ENCODE measurements at places on chromosomes 11 and 22. TPM values are rescaled to one million over a fixed set of nuclear protein-coding genes. Genes with fewer than 3 reads are reported as not detected.
A peak's percentile ranks its signal among the peaks of the same experiment; 100 is the strongest.

Gene TREH
- polyA plus RNA-seq: 0.17 TPM

GRCh38 chr11:110311783-110312579 is 15.6 kb upstream of the RDX start:
- no peaks in the 10 kb centered on the region for H3K4me1 ChIP-seq
- no peak for DNase-seq
- H3K27me3 ChIP-seq: no peaks in the 10 kb centered on the region
- H3K36me3 ChIP-seq: no peaks in the 10 kb centered on the region

DNA sequence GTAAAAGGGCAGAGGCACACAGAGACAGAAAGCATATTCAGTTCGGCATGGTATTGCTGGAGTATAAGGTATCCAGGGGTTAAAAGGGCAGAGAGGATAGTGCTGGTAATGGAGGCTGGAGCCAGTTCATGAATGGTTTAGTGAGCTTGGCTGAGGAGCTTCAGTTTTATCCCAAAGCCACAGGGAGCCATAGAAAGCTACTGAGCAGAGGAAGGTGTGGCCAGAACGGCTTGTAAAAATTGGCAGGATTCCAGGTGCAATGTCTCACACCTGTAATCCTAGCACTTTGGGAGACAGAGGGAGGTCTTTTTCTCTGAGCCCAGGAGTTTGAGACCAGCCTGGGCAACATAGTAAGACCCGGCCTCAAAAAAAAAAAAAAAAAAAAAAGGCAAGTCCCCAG is 186.1 kb downstream of the MYO18B start:
- H3K27ac ChIP-seq: no peak overlapping the region
- H3K27me3 ChIP-seq: no peaks in the 10 kb centered on the region
- H3K36me3 ChIP-seq: no peaks in the 10 kb centered on the region
- H3K4me1 ChIP-seq: no peaks in the 10 kb centered on the region

Gene HTR3A
- polyA plus RNA-seq: not detected

- no peak for DNase-seq
- no peaks in the 10 kb centered on the region for H3K27me3 ChIP-seq
- H3K36me3 ChIP-seq: no peaks in the 10 kb centered on the region
- H3K27ac ChIP-seq: no peak overlapping the region
- no peaks in the 10 kb centered on the region for H3K4me1 ChIP-seq
These were observed 95.3 kb upstream of the RCN1 start for GRCh38 chr11:31995525-31996094.

DNA sequence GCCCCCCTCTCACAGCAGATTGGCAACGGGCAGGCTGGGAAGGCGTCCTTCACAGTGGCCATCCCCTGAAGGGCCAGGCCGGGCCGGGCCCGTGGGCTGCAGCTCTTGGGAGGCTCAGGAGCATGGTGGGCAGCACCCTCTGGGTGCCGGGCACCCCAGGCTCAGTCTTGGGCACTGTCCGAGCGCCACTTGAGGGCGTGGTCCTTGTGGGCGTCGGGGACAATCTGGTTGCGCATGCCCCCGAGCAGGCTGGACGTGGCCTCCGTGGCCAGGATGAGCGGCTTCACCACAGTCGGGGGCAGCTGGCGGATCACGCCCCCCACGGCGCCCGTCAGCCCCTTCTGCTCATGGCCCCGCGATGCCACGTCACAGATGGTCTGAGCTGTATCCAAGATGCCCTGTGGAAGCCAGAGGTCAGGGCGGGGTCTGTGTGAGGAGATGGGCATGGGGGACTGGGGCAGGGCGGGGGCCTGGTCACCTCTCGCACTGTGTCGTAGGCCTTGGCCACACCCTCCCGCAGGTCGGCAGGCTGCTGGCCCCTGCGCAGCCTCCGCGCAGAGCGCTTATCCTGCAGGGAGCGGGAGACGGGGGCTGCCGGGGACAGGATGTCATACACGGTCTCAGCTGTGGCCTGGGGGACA is 16.5 kb upstream of the EHD1 start:
- no peaks in the 10 kb centered on the region for H3K27me3 ChIP-seq
- no peaks in the 10 kb centered on the region for H3K4me1 ChIP-seq
- H3K36me3 ChIP-seq: peaks cover 50% of the 10 kb centered on the region
- no peak overlapping the region for H3K4me3 ChIP-seq
- DNase-seq: no peak
- H3K27ac ChIP-seq: no peak overlapping the region

DNA sequence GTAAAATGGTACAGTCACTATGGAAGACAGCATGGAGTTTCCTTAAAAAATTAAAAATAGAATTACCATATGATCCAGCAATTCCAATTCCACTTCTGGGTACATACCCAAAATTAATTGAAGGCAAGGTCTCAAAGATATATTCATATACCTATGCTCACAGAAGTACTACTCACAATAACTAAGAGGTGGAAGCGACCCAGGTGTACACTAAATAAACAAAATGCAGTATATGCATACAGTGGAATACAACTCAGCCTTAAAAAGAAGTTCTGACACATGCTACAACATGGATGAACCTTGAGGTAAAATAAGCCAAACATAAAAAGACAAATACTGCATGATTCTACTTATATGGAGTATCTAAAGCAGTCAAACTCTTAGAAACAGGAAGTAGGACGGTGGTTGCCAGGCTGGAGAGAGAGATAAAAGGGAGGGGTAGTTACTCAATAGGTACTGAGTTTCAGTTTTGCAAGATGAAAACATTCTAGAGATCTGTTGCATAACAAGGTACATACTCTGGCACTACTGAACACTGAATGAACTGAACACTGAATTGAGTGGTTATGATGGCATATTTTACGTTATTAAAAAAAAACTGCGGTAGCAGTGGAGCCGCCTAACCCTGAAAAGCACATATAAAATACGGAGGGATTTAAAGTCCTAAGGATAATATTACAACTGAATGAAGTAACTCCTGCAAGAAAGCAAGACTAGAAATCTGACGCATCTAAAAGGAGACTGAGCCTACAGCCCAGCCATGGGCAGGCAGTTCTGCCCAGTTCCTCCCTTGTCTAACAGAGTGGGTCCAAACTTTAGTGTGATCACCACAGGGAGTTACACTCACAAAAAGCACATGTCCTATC is 12.8 kb downstream of the DGCR2 start:
- peaks cover 58% of the 10 kb centered on the region for H3K4me1 ChIP-seq
- no peaks in the 10 kb centered on the region for H3K27me3 ChIP-seq
- DNase-seq: no peak
- H3K4me3 ChIP-seq: peak overlapping the region; percentile 40

Data from heart left ventricle (tissue), 16 donors.